SW 1271 (cell line): ENCODE measurements at places on chromosomes 1 and 21.
A peak's percentile ranks its signal among the peaks of the same experiment; 100 is the strongest.

DNA sequence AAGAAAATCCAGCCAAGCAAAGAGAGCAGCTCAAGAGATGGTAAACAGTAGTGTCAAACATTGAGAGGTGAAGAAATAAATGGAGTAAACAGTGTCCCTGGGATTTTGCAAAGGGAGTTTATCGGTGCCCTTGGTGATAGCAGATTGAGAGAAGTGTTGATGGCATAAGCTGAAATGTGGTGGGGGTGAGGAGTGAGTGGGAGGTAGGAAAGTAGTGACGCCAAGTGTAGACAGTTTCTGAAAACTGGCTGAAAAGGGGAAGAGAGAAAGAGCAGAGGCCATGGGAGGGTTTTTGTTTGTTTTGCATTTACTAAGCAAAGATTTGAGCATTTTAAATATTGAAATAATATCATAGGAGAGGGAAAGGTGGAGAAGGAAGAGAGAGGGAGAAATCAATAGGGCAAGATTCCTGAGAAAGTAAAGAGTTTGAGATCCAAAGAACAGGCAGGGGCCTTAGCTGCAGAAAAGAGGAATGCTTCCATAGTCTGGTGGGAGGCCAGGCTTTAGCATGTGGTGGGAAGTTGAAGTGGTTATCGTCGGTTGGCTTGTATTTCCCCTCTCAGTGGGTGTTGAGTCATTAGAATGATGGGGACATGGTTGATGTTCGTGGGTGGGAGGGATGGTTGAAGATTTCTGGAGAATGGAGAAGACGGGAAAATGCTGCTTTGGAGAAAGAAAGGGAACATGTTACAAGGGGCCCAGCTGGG, 26.8 kb upstream of the RASAL2 start:
- no peak for DNase-seq

- DNase-seq, result no peak
These were observed 75.1 kb downstream of the CAMTA1 start for GRCh38 chr1:6860401-6860800.

GRCh38 chr1:183609313-183609712, 19.1 kb upstream of the NCF2 start:
- no peak for DNase-seq

- no peak for DNase-seq
These were observed 2.7 kb upstream of the OLIG2 start for GRCh38 chr21:33022828-33023573.

DNA sequence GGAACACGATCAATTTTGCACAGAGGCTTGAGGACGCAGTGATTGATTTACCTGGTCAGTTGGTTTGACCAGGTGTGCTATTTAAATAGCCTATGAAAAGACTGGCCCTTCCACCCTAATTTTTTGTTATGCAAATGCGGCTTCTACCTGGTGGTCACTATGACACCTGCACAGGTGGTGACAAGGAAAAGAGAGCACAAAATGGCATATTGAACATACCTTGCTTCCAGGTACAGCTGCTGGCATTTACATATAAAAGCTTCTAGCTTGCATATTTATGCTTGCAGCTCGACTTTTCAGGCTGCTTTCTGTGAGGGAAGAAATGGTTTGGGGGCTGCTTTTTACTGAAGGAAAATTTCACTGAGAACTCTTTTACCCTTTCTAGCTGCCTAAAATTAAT, 15.3 kb upstream of the FMO4 start:
- DNase-seq, result no peak

- DNase-seq, result no peak
These were observed 282.1 kb downstream of the OMA1 start for GRCh38 chr1:58264462-58264861.

DNA sequence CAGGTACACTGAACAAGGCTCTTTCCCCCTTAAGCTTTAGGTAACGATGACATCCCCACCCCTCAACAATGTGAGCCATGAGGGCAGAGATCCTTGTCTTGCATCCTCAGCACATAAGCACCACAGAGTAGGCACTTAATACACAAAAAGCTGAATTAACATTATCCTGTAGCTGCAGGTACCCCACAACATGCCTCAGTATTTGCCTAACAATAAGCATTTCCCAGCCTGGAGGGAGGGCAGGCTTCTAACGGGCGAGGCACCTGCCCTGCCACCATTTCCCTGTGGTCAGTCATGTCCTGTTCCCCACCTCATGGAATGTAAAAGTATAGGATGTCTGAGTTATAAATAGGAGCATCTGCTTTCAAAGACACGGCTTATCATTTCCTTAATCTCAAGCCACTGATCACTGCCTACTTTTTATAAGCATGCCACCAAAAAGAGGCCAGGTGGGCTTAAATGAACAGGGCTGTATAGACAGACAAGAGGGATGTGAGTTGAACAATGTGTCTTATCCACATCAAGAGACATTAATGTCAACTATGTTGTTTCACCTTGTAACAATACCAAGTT, 3.4 kb downstream of the CAPZB start:
- no peak for DNase-seq

DNA sequence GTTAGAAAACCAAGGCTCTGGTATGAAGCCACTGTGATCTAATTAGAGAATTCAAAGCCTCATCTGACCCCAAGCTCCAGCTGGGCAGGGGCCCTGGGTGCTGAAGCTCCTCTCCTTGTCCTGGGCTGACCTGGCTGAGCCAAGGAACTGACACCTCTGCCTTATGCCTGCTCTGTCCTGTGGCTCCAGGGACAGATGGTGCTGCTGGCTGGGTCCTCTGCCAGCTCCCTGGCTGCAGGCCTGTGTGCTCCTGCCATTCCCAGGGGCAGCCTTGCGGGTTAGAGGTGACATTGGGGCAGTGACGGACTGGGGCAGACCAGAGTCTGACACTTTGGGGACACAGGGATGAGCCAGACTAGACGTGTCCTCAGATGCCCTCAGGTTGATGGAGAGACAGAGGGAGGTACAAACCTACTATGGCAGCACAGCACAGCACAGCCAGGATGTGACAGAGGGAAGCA, 11.8 kb downstream of the ACOT11 start:
- no peak for DNase-seq

DNA sequence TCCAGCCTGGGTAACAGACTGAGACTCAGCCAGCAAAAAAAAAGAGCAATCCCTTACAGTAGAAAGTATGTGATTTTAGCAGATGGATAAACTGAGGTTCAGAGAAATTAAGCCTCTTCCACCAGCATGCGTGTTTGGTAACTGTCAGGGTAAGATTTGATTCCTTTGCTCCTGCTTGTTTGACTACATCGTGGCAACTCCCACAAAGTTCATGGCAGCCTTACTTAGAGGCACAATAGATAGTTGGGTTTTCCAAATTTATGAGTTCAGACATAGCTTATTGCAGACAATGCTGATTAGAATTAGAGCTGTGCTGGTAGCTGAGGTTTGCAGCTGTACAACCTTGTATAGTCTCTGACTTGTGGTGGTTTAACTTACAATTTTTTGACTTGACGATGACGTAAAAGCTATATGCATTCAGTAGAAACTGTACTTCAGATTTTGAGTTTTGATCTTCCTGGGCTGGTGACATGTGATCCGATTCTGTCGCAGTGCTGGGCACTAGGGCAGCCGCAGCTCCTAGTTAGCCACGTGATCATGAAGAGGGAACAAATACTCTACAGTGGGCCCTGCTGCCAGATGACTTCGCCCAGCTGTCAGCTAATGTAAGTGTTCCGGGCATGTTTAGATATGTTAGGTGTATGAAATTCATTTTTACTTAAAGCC, 167.8 kb downstream of the DHRS3 start:
- no peak for DNase-seq

DNA sequence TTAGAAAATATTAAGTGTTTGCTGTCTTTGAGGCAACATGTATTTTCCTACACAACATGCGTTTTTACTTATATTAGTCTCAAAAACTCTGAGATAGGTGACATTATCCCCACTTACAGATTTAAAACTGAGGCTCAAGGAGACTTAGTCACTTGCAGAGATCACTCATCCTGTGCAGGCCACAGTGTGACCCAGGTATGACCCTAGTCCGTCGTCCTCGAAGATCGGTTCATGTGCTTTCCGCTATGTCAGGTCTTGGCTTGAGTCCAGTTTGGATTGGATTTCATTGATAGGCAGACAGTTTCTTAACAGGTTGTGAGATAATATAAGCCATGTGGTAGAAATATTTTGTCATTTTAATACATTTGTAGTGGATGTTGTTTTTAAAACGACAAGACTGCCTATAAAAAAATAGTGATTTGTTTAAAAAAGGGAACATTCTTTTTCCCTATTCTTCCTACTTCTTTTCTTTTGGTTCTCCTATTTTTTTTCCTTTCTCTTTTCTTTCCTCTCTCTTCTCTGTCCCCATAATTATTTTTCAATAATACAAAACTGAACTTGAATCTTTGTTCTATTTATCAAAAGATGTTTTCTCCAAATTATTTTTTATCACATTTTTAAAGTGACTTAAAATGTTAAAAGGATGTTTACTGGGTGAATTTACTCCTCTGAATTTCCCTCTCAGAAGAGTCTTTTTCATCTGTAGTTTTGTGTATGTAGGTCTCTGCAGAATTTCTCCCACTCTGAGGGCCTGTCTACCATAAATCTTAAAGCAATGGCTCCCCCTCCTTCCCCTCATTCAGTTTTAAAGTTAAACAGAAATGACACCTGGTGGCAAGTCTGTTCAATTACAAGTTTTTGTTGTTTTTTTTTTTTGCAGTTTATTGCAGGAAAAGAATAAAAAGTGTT, 81.8 kb downstream of the PHTF1 start:
- DNase-seq, result peak; percentile 2

DNA sequence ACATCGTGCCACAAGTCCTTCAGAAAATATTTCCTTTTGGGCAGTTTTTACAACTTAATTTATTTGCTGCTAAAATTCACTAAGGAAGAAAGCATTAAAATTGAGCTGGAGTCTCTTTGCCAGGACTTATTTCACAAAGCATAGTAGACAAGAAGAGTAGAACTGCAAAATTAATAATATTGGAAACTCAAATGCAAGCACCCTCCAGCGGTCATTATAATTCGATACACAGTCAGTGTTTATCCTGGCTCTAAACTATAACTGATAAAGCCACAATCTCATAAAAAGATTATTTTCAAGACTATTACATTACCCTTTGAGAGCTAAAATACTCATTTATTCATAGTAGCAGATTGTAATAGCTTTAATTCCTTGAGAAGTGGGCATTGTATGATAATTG, 655.4 kb downstream of the RWDD3 start:
- no peak for DNase-seq

DNA sequence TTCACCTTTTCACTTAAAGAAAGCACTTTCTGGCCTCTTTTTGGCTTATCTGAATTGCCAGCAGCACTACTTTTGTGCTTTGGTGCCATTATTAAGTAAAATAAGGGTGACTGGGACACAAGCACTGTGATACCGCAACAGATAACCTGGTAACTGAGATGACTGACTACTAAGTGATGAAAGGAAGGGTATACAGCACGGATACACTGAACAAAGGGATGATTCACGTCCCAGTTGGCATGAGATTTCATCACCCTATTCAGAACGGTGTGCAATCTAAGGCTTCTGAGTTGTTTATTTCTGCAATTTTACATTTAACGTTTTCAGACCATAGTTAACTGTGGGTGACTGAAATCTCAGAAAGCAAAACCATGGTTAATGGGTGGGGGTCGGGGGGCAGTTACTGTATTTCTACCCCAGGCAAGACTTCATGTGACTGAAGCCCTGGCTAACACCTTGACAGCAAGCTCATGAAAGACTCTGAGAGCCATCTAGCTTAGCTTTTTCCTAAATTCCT, 102.8 kb downstream of the CLIC6 start:
- no peak for DNase-seq

DNA sequence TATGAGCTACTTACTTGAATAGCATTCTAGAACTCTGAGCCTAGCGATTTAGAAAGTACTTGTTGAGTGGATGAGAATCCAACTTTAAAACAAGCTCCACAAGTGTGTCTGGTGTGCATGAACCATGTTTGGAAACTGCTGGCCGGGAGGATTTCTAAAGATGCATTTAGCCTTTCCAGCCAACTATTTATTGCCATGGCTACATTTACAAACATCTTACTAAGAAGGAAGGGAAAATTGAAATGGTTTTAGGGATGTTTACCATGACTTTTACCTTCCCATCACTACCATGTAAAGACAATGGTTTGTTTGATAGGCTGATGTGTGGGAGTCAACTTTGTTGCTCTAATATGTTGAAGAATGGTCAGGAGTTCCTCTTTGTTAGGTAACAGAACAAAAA, 37.7 kb upstream of the ARHGAP29 start:
- DNase-seq, result no peak

GRCh38 chr21:43829575-43830119, 35.4 kb upstream of the AGPAT3 start:
- no peak for DNase-seq

GRCh38 chr1:182146286-182146685, 84.8 kb upstream of the ZNF648 start:
- DNase-seq, result no peak

DNA sequence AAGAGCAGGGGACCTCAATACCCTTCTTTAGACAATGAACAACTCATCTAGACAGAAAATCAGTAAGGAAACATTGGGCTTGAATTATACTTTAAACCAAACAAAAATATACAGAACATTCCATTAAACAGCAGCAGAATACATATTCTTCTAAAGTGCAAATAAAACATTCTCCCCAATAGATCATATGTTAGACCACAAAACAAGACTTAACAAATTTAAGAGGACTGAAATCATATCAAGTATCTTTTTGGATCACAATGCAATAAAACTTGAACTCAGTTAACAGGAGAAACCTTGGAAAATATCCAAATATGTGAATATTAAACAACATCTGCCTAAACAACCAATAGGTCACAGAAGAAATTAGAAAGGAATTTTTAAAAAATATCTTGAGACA, 47.7 kb upstream of the HP1BP3 start:
- no peak for DNase-seq

GRCh38 chr1:172832006-172832725, 173.3 kb downstream of the FASLG start:
- DNase-seq, result no peak

DNA sequence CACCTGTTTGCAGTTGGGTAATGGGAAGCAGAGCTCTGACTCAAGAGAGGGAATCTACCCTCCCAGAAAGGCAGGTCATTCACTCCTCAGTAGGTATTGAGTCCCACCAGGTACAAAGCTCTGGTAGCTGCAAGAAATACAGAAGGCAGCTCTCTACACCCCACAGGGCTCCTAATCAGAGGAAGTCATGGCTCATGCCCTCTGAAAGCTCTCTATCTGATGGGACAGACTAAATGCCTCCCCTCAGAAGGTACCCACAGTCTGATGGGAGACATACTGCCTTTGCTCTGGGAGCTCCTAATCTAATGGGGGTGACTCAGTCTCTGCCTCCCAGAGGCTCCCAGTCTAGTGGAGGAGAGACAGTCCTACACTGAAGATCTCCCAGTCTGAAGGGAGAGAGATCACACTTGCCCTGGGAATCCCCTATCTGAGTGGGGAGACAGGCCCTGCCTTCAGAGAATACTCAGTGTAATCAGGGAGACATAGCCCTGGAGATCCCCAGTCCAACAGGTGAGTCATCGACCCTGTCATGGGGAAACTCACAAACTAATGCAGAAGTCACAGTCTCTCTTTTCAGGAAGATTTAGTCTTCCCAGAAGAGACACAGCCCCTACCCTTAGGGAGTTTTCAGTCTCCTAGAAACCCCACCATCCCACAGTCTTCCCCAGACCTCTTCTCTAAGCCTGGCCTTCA, 23.7 kb downstream of the CAMK1G start:
- no peak for DNase-seq
